ENCODE measurements at places on chromosomes 6 and 20.

DNA sequence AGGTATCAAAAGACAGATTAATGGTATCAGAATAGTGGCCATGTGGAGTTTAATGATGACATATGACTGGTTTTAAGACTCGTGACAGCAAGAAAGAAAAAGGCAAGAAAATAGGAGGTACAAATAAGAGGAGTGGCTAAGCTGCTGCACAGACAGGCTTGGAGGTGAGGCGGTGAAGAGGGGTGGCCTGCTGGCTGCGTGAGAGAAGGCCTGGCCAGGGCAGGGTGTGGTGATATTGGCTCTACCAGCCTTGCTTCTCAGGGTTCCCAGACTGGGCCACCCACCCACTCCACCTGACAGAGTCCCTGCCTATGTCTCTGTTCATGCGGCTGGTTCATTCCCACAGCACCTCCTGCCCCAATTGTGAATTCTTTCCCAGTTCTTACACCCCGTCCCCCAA is 106.7 kb downstream of the FOXC1 start:
- DNase-seq, result no peak

- DNase-seq, result no peak
Measured at GRCh38 chr6:130182466-130182865, 40.3 kb downstream of the SAMD3 start.

DNA sequence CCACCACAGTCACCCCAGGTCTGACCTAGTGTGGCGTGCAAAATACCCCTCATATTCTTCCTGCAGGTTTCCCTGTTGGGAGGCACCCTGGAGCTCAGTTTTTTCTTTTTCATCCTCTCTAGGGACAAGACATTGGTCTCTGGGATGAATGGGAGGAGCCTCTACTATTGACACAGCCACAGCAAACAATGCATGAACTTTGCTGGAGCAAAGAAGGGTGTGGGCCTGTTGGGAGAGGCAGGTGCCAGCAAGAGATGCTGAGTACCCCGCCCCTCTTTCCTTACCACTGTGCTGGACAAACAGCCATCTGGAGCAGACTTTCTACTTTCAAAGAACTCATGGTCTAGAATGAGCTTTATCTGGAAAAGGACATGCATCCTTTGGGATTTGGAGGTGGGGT is 10.1 kb downstream of the TGM3 start:
- no peak for DNase-seq

- DNase-seq, result no peak
Measured at GRCh38 chr6:112899541-112899940, 552.4 kb downstream of the RFPL4B start.

- DNase-seq, result peak; percentile 96
Measured at GRCh38 chr6:34601706-34602105, 45.6 kb upstream of the SPDEF start.

- DNase-seq, result no peak
Measured at GRCh38 chr6:169589293-169589692, 112.5 kb downstream of the WDR27 start.

- DNase-seq, result no peak
Measured at GRCh38 chr20:46586724-46587123, 36.3 kb upstream of the OCSTAMP start.

DNA sequence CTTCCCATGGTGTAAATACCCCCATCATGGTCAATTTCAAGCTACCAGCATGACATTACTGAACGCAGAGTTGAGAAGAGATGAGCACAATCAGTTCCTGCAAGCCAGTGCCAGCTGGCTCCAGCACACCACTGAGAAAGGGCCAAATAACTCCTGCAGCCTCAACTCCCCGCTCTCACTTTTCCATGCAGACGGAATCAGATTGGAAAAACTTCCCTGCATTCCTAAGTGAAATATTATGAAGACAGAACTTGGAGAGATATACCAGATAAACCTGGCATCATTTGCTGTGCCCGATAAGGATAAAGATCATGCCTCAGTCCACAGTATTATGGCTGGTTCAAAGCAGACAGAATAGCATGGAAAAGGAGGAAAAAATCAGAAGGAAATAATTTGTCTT is 56.7 kb downstream of the FILIP1 start:
- peak; percentile 8 for DNase-seq

DNA sequence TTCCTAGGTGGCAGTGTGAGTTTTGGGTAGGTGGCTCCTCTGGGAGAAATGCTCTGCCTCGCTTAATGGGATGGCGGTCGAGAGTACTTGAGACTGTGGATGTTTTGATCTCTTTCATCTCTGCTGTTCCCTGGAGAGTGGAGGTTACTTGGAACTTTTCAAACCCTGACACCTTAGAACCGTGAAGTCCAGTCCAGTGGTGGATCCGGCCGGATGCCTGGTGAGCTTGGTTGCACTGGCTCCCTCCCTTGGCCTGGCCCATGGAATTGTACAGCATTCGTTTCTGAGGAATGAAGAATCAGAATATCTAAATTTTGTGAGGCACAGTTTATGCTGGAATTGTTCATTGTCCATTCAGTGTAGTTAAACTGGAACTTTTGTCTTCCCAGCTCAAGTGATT is 51.0 kb downstream of the CSE1L start:
- no peak for DNase-seq

DNA sequence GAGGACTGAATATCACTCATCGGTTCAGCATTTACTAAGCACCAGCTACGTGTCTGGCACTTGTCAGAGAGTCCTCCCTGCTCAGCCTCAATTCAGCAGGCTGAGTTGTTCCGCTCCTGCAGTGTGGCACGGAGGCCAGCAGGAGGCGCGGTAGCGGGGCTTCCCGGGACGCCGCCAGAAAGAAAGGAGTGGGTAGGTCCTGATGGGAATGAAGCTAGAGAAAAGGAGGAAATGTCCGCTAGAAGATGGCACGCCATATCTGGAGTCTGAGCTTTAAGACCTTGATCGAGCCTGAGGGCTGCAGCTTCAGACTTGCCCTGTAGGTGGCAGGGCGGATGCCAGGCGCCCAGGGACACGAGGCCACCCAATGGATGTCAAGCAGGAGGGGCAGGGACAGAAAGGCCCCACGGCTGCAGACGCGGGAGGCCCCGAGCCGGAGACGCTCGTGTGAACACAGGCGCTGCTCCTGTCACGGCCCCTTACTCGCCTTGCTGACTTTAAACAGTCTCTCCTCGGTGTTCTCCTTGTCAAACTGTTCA is 18.7 kb downstream of the SERPINB6 start:
- DNase-seq, result peak; percentile 77

DNA sequence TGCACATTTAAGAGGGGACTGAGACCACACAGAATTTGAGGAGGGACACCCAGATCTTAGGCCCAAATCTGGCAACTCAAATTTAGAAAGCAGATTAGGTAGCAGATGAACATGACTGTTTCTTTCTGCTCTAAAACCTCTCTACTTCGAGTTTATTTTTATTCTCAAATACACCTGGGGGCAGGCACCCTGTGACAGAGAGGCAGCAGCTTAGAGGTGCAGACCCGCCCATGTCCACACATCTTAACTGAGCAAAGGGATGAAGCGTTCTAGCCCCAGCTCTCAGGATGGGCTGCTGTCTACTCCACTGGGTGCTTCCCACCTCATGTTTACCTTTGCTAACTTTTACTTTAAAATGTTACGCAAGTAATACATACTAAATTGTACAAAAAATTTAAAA is 125.0 kb downstream of the SLC23A2 start:
- no peak for DNase-seq

DNA sequence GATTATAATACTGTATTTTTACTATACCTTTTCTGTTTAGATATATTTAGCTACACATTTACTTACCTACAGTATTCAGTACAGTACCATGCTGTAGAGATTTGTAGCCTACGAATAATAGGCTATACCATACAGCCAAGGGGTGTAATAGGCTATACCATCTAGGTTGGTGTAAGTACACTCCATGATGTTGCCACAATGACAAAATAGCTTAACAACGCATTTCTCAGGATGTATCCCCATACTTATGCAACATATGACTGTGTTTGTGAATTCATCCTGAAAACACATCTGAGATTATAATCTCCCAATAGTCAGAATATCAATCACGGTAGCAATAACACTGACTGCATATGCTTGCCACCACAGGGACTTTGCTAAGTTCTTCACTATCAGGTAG is 20.7 kb downstream of the B4GALT5 start:
- DNase-seq, result no peak

- peak; percentile 95 for DNase-seq
Measured at GRCh38 chr20:48657426-48658197, 170.2 kb downstream of the PREX1 start.

GRCh38 chr6:31363811-31364210 is 6.8 kb upstream of the HLA-B start:
- no peak for DNase-seq

GRCh38 chr6:514396-514978 is 122.9 kb downstream of the IRF4 start:
- DNase-seq, result no peak

DNA sequence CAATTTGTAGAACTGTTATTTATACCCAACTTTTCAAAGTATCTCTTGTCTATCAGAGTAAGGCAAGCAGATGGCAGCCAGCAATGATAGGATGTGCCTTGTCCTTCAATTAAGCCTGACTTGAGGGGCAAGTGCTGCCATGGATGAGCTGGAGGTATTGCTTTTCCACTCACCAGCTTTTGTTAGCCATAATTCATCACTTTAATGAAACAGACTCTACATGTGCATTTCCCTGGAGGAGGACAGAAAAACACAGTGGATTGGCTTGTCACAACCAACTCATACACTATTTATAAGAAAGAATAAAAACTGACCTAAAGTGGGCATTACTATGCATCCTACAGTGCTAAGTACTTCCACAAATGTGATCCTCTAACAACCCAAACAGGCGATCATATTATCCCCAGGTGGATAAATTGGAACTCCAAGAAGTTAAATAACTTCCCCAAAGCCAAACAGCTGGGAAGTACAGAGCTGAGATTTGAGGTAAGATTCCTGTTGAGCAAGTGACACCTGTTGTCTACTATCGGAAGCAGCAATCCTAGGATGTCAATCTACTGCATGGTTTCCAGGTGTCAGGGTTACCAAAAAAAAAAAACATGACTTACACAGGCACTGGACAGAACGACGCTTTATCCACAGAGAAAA is 73.9 kb upstream of the NRSN1 start:
- no peak for DNase-seq

GRCh38 chr6:157135691-157136090 is 187.6 kb downstream of the TMEM242 start:
- DNase-seq, result no peak

DNA sequence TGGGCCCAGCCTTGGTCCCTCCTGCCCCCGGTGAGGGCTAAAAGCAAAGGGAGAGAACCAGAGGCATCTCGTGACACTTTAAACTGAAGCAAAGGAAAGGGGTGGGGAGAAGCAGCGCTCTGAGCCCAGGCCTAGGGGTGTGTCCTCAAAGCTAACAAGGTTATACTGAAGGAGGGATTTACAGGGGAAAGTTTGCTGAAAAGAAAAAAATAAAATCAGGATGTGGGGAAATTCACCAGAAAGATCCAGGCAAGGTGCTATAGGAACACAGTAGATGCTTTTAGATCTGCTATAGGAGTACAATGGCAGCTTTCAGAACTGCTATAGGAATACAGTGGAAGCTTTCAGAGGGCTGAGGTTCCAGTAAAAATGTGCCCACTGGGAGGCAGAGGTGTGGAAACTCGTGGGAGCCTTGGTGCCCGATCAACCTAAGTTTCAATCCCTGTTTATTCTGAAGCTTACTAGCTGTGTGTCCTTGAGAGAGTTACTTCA is at the start of gene COL9A1:
Gene COL9A1 (minus strand): TSS at position 51 of the 492 bp plus-strand sequence. CDS start 160 bp downstream, outside the sequence.
- DNase-seq, result no peak

DNA sequence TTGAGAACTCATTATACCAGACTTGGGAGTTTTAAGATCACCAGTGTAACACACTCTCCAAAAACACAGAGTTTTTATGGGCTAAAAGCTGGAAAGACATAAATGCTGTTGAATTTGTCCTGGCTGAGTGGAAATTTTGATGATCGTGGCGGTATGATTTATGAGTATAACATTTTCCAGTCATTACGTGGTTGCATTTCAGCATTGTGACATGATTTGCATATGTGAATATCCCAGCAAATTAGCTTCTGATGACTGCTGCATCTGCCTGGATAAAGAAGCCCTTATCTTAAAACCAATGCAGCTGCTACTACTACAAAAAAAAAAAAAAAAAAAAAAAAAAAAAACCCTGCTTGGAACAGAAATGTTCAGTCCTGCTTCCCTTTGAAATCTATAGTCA is 850.9 kb downstream of the TFAP2A start:
- DNase-seq, result peak; percentile 68

GRCh38 chr20:58579819-58580473 is 64.7 kb upstream of the APCDD1L start:
- DNase-seq, result no peak

DNA sequence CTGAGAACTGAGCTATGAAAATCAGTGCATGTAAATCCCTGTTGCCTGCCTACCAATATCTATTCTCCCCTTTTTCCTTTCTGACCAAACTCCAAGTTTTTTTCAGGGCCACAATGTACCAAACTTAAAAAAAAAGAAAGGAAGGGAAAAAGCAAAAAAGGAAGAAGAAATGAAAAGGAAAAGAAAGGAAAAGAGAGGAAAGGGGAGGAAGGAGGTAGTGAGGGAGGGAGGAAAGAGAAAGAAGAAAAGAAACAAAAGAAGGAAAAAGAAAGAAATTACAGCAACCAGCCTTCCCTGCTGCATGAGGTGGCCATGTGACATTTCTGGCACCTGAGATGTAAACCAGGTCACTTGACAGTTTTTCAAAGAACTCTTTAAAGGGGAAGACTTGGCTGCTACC is 4.4 kb downstream of the CNKSR3 start:
- no peak for DNase-seq

GRCh38 chr6:96110878-96111277 is 95.1 kb downstream of the FUT9 start:
- no peak for DNase-seq

GRCh38 chr6:158564243-158565121 is 4.6 kb downstream of the TMEM181 start:
- DNase-seq, result no peak

GRCh38 chr6:44190715-44191114 is 26.0 kb upstream of the MYMX start:
- no peak for DNase-seq

- no peak for DNase-seq
Measured at GRCh38 chr6:79240509-79240908, 6.0 kb upstream of the HMGN3 start.

DNA sequence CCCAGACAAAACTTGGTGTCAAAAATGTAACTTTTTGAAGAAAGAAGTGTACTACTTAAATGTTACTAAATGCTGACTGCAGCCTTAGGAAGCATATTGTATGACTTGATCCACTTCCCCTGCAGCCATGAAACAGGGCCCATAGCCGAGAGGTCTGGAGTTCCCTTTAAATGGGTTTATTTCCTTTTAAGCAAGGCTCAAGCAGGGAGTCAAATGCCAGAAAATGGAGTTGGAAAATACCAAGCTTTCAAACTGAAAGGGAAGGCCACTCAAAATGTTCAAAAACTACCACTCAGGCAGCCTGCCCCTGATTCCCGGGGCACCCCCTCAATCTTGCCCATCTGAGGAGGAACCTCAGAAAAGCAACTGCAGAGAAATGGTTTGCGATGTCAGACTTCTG is 43.3 kb downstream of the SLC22A23 start:
- no peak for DNase-seq

- DNase-seq, result no peak
Measured at GRCh38 chr20:44354979-44355497, 461 bp upstream of the HNF4A start.
